ENCODE measurements at places on chromosomes 13 and 19.

GRCh38 chr13:30799356-30799824, 64.0 kb downstream of the ALOX5AP start:
- DNase-seq, result peak; percentile 58

DNA sequence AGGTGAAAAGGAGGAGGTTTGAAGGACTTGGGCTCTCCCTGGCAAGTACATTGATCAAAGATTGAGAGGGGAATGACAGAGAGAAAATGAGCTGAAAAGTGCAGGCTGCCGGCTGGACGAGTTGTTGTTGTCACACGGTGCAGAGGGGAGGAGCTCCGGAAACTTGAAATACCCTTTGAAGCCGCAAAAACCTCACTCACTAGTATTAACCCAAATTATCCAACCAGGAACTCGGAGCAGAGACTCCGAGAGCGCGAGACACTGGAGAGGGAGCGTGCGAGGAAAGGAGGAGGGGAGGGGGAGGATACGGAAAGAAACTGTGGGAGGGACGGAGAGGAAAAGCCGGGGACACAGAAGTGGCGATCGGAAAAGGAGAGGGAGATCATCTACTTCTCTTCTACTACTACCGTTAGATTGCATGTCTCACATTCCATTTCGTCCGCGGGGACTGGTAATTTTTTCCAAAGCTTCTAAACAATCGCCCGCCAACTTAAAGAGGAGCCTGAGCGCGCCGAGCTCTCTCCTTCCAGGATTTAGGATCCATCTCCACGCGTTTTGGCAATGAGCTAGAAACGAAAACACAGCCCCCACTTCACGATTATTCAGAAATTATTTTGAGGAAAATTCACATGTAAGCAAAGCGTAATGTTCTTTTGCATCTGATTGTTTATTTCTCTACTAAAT, at the start of gene DACH1:
DACH1 (minus strand) TSS at position 74 of the 684 bp plus-strand sequence.
- peak; percentile 75 for DNase-seq

GRCh38 chr19:29798774-29799497, 12.9 kb upstream of the CCNE1 start:
- DNase-seq, result peak; percentile 87

- DNase-seq, result no peak
Measured at GRCh38 chr13:43237616-43238015, 214.2 kb downstream of the DNAJC15 start.

- DNase-seq, result no peak
Measured at GRCh38 chr13:102771298-102772041, 2.1 kb downstream of the TEX30 start.

DNA sequence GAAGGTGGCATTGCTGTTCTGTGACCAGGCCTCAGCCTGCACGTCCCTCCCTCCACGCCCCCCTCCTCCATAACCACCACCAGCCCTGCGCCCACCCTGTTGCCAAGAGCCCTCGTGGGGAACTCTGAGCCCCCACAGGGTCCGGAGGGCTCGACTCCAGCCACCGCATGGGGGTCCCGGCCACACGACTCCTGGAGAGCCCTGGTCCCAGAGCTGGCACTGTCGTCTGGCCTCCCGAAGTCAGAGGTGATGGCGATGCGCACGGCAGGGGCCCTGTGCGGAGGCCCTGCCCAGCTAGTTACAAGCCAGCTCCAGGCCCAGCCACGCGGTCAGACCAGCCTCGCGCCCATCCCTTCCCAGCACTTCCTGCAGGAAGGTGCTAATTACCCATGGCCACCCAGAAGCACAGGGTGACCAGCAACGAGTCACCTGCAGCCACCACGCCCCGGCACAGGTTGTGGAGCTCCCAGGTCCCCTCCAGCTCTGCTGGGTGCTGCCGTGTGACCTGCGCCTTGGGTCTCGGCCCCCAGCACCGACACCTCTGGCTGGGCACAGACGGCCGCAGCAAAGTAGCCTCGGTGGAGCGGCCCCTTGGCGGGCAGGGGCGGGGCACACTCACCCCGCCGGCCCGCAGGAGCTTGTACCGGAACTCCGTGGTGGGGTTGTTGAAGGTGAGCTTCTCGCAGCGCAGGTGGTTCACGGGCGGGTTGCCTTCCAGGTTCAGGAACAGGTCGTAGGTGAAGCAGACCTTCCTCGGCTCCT, 49.6 kb downstream of the MLLT1 start:
- no peak for DNase-seq

DNA sequence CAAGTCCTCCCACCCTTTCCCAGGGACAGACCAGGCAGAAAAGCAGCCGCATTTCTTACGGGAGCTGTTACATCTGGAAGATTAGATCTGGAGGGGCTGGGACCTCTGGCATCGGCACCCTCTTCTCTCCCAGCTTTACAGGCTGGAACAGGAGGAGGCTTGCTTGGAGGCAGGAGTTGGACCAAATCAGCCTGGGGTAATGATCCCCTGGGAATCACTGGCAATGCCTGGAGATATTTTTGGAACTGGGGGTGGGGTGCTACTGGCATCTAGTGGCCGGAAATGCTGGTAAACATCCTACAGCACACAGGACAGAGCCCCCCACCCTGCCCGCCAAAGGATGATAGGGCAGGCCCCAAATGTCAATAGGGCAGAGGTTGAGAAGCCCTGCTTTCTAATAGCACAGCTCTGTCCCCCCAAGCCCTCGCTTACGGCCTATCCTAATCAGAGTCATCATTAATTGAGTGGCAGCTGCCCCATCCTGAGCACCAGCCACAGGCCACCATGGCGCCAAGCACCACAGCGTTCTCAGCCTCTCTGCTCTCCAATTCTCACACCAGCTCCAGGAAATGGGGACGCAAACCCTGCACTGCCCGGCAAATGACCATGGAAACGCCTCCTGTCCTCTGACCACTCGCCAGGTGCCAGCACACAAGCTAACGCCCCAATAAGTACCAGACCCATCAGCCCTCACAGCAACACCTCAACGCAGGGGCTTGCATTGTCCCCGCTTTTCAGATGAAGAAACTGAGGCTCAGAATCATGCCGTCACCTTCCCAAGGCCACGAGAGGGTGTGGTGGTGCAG, 20.6 kb downstream of the LRRC4B start:
- DNase-seq, result no peak

Measured in muscle of arm (tissue), 14 donors.